Activated T-helper 2 cell treated with anti-CD3 and anti-CD28 coated beads, Interferon-gamma antibody, Interleukin-2, Interleukin-4, amounts not matched to agents 10 μg/mL and 5 μg/mL and 100 μg/mL, durations not matched to agents 14 hours and 24 hours and 36 hours (primary cell): ENCODE measurements at places on chromosomes 16 and 17.

- DNase-seq: no peak
- no peak overlapping the region for H3K4me3 ChIP-seq
- H3K27ac ChIP-seq: no peak overlapping the region
- no peaks in the 10 kb centered on the region for H3K4me1 ChIP-seq
Measured at GRCh38 chr16:74034862-74035261, 261.8 kb upstream of the PSMD7 start.

GRCh38 chr16:28537076-28537475 lies 1.7 kb downstream of the NUPR1 start:
- peaks cover 13% of the 10 kb centered on the region for H3K4me1 ChIP-seq
- H3K27me3 ChIP-seq: no peaks in the 10 kb centered on the region
- no peak for DNase-seq
- H3K36me3 ChIP-seq: no peaks in the 10 kb centered on the region

DNA sequence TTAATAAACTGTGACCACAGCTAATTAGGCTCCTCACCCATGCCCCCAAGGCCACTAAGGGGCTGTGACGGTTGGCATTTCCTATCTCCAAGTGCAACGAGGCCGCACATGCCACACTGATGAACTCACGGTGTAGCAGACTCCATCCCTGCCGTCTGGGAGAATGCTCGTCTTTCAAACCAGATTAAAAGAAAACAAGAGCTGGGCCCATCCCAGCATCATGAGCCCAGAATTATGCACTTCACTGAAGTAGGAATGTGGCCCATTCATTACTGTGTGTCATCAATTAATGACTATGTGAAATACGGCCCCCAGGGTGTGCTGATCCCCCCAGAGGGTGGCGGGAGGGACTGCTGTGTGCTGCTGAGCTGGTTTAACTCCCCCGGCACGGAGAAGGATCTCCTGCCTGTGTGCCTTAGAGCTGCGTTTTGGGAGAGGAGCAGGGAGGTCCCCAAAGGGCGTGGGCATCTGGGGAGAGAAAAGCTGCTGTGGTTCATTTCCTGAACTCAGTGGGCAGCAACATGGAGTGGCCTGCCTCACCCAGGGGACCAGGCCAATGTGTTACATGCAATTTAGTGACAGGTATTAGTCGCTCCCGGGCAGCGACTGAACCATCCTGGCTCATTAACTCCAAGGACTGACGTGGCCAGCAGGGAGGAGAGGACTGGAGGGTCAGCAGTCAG lies 194.5 kb downstream of the FOXL1 start:
- H3K27me3 ChIP-seq: no peaks in the 10 kb centered on the region
- H3K27ac ChIP-seq: no peak overlapping the region
- no peak for DNase-seq

GRCh38 chr16:11232852-11233726 lies 22.9 kb downstream of the SOCS1 start:
- H3K4me3 ChIP-seq: peak overlapping the region; percentile 56
- no peaks in the 10 kb centered on the region for H3K27me3 ChIP-seq
- peak; percentile 91 for DNase-seq
- H3K4me1 ChIP-seq: peaks cover 76% of the 10 kb centered on the region

DNA sequence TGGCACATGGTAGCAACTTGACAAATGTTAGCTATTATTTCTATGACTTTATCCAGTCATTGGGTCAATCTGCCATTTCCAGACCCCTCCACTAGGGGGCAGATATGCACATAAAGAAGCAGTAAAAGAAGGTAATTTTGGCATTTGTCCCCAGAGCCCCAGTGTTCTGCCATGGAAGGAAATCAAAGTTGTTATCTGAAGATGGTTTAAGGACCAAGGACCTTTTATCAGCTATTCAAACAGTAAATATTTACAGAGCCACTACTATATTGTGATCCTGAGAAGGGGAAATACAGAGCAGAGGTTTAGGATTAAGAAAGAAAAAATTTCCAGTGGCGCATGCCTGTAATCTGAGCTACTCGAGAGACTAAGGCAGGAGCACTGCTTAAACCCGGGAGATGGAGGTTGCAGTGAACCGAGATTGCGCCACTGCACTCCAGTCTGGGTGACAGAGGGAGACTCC lies 20.0 kb downstream of the TRAF4 start:
- H3K27me3 ChIP-seq: no peaks in the 10 kb centered on the region
- H3K4me3 ChIP-seq: no peak overlapping the region
- peaks cover 36% of the 10 kb centered on the region for H3K36me3 ChIP-seq

DNA sequence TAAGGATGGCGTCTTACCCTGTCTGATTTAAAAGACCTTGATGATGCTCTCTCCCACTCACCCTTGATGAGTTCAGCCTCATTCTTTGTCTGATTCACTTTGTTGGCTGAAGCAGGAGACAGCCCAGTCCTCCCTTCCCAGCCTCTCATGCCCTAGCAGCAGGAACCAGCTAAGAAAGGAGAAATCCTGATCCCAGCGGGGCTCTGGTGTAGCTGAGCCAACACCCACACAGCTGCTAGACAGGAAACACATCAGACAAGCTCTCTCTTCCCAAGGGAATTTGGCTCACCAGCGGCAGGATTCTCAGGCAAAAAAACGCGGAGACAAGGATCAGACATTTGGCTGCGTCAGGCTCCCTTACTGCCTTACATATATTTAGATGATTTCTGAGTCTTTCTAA lies 211.5 kb downstream of the CDH11 start:
- no peaks in the 10 kb centered on the region for H3K4me1 ChIP-seq
- no peak overlapping the region for H3K4me3 ChIP-seq
- DNase-seq: no peak
- no peaks in the 10 kb centered on the region for H3K27me3 ChIP-seq
- no peak overlapping the region for H3K27ac ChIP-seq

GRCh38 chr16:57743458-57743857 lies 7.9 kb downstream of the KATNB1 start:
- H3K27me3 ChIP-seq: no peaks in the 10 kb centered on the region
- no peaks in the 10 kb centered on the region for H3K36me3 ChIP-seq
- no peaks in the 10 kb centered on the region for H3K4me1 ChIP-seq
- no peak for DNase-seq

DNA sequence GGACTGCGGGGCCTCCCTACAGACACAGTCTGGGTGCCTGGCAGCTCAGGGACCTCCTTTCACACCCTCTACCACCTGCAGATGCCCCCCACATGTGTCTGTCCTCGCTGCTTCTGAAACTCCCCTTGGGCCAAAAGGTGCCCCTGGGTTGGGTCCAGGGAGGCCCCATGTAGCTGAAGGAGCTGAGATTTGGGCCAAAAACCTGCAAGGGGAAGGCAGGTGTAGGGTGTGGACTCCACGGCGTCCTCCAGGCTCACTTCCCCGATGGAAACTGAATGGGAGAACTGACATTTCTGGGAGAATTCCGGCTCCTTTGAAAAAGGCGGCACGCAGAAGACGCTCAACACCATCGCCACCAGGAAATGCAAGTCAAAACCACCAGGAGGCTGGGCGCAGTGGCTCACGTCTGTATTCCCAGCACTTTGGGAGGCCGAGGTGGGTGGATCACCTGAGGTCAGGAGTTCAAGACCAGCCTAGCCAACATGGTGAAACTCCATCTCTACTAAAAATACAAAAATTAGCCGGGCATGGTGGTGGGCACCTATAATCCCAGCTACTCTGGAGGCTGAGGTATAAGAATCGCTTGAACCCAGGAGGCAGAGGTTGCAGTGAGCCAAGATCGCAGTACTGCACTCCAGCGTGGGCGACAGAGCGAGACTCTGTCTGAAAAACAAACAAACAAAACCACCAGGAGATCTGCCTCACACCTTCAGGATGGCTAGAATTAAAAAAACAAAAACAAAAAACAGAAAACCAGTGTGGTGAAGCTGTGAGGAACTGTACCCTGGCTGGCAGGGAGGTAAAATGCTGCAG lies 13.2 kb upstream of the BAIAP2 start:
- peaks cover 3% of the 10 kb centered on the region for H3K36me3 ChIP-seq
- H3K27me3 ChIP-seq: peaks cover under 1% of the 10 kb centered on the region
- DNase-seq: no peak

DNA sequence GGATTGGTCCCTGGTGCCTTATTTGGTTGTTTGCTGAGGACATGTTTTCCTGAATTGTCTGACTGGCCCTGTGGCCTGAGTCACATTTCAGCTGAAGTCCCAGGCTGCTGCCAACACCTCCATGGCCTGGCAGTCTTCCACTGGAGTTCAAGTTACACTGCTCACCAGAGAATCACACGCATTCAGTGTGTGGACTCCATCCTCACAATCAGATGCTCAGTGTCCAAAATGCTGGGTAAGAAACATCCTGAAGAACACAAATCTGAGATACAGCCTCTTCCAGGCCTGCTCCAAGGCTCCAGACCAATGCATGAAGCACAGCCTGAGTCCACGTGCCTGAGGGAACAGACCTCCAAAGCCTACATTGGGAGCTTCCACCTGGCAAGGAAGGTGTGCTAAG lies 19.2 kb downstream of the CD300LB start:
- peaks cover 10% of the 10 kb centered on the region for H3K27me3 ChIP-seq
- no peak for DNase-seq
- H3K27ac ChIP-seq: peak overlapping the region; percentile 97
- H3K4me1 ChIP-seq: peaks cover 38% of the 10 kb centered on the region

- no peak overlapping the region for H3K27ac ChIP-seq
- H3K36me3 ChIP-seq: no peaks in the 10 kb centered on the region
- DNase-seq: no peak
- peaks cover 11% of the 10 kb centered on the region for H3K4me1 ChIP-seq
- no peak overlapping the region for H3K4me3 ChIP-seq
Measured at GRCh38 chr16:81740169-81740568, 38.9 kb upstream of the PLCG2 start.

DNA sequence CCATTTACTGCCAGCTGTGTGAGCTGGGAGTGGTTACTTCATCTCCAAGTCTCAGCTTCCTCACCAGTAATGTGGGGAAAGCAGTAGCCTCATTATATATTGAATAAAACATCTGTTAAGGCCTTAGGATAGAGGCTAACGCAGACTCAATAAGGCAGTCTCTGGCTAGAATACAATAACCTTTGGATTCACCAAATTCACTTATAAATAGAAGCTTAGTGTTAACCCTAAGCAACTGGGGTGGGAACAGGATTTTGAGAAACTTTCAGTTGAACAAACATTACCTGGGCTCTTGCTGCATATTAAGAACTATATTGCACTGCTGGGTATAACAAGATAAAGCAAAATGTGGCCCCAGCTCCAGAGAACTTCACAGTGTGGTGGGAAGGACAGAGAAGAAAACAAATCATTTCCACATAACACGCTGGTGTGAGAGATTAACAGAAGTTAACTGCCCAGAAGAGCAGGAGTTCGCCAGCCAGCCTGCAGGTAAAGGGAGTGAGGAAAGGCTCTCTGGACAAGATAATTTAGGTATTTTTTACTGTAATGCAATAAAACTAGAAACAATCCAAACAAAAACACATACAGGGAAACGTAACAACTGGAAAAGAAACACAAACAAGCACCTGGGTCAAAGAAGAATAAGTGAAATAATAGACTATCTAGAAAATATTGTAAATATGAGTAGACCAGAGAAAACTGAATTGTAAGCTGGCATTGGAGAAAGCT lies 57.0 kb downstream of the USP31 start:
- H3K4me3 ChIP-seq: no peak overlapping the region
- H3K27ac ChIP-seq: no peak overlapping the region
- peaks cover 31% of the 10 kb centered on the region for H3K4me1 ChIP-seq
- no peak for DNase-seq

- peak overlapping the region; percentile 26 for H3K4me3 ChIP-seq
- peak overlapping the region; percentile 63 for H3K27ac ChIP-seq
- H3K27me3 ChIP-seq: no peaks in the 10 kb centered on the region
- H3K4me1 ChIP-seq: peaks cover 30% of the 10 kb centered on the region
- peaks cover 36% of the 10 kb centered on the region for H3K36me3 ChIP-seq
Measured at GRCh38 chr16:67939507-67940445, 3.1 kb upstream of the PSMB10 start.

DNA sequence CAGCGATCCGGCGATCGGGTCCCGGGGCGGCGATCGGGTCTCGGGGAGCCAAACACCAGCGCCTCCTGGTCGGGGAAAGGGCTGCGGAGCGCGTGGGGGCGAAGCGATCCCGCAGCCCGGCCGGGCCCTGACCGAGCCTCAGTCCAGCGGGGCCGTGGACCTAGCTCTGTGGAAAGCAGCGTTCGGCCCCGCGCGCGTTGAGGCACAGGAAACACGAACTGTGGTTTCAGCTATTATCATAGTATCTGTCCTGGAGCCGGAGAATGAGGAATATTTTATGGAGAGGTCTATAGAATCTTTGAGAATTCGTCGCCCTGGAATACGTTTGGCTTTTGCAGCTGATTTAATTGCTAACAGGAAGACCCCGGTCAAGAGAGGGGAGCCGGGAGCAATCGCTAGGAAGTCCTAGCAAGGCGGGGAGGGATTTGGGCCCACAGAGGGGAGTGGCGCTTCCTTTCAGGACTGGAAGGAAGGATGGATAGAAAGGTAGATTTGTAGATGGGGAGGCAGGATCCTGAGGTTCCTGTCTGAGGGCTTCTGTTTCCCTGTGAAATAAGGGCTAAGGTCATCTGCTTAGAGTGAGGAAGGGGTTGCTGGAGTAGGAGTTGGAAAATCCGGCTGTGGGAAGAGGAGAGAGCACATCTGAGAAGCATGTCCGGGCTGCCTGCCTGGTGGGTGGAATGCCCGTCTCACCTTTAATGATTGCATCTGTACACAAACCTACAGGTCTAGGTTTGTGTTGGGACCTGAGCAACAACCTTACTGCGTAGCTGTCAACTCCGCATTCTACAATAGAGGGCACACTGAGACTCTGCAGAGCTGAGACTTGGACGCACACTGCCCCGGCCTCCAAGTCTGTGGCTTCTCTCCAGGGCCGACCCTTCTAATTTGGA lies 770 bp downstream of the CCNF start:
- no peaks in the 10 kb centered on the region for H3K27me3 ChIP-seq
- H3K4me1 ChIP-seq: peaks cover 27% of the 10 kb centered on the region
- H3K4me3 ChIP-seq: peak overlapping the region; percentile 96
- peak overlapping the region; percentile 62 for H3K27ac ChIP-seq
- no peak for DNase-seq

- no peak for DNase-seq
- H3K36me3 ChIP-seq: no peaks in the 10 kb centered on the region
- no peak overlapping the region for H3K27ac ChIP-seq
- no peak overlapping the region for H3K4me3 ChIP-seq
- H3K4me1 ChIP-seq: no peaks in the 10 kb centered on the region
Measured at GRCh38 chr16:7532534-7532933, 199.9 kb downstream of the RBFOX1 start.

GRCh38 chr16:81318711-81319110 lies 3.9 kb downstream of the GAN start:
- H3K4me1 ChIP-seq: peaks cover 47% of the 10 kb centered on the region
- no peak overlapping the region for H3K27ac ChIP-seq
- DNase-seq: no peak
- no peak overlapping the region for H3K4me3 ChIP-seq
- H3K27me3 ChIP-seq: no peaks in the 10 kb centered on the region

- no peak overlapping the region for H3K27ac ChIP-seq
- H3K36me3 ChIP-seq: peaks cover 31% of the 10 kb centered on the region
- peaks cover 6% of the 10 kb centered on the region for H3K4me1 ChIP-seq
- no peaks in the 10 kb centered on the region for H3K27me3 ChIP-seq
Measured at GRCh38 chr16:67641779-67642708, 2.9 kb upstream of the CARMIL2 start.
